ENCODE measurements at places on chromosomes 7 and 10.

DNA sequence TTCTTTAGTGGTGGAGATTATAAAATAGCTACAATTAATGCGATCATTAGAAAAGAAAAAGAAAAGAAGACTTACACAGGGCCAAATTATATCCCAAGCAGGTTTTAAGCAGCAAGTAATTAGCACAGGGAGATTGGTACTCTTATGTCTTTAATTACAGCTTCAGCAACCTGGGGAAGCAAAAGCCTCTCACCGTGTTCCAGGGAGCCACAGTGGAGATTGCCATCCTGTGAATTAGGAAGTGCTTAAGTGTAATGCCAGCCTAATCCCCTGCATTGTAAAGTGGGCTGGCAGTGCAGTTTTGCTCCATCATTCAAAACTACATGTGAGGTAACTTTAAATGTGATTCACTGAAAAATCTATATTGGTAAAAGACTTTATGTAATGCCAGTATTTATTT, 533.5 kb upstream of the COBL start:
- DNase-seq = peak; percentile 33

- no peak for DNase-seq
Observed at GRCh38 chr10:112960151-112960681, 10.2 kb downstream of the TCF7L2 start.

DNA sequence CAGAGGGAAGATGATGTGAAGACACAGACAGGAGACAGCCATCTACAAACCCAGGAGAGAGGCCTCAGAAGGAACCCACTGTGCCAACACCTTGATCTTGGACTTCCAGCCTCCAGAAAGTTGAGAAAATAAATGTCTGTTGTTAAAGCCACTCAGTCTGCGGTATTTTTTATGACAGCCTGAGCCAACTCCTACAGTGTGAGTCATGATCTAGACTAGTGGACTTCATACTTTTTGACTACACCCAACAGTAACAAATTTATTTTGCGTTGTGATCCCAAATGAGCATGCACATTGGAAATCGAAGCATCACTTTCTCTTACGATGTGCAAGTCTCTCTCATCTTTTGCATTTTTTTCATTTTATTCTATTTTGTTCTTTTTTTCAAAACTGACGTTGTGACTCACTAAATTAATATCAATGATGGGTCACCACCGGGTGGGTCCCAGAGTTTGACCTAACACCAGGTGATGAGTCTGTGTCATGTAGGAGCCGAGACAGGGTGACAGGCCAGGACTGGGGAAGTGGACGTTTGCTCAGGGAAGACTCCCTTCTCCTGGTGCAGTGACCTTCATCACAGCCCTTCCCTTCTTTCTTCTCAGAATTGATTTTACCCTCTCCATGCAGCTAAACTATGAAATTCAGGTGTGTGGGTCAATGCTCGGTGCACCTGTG, 28.9 kb downstream of the PHYH start:
- DNase-seq = no peak

DNA sequence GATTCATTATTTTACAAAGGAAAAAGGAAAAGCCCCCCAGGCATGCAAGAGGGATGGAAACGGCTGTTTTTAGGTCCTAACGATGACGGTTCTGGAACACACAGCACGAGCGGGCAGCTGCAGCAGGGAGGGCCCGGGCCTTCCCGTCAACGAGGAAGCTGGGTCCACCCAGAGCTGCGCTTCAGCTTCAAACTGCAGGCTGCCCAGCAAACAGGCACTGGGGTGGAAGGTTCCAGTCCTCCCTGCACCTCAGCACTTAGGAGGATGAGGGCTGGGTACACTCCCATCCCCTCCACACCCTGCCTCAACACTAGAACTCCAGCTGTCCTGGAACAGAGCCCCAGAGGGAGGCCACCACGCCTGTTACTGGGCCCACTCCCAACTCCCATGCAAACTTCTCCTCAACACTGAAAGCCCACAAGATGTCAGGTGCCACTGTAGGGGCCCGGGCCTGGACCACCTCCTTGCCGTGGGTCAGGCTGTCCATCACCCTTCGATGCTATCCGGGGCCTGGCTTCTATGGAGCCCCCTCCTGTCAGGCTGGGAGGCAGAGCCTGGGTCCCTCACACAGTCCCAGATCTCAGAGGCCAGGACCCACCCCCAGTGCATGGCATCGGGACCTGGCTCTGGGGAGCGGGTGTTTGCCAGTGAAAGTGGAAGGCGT, 33.0 kb downstream of the PAPOLB start:
- DNase-seq = no peak

DNA sequence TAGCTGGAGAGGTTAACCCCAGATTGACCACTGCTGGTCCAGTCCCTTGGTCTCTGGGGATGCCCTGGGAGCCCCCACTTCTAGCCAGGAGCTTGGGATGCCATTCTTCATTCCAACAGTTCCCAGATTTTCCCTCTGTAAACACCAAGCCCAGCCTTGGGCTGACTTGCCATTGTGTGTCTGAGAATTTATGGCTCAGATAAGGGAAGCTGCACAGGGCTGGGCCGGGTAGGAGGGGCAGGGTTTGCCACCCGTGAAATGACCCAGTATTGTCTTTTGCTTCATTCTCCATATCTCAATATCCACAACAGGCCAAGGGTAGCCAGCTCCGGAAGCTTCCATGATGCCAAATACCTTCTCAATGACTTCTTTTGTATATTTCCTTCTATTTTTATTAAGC, 32.1 kb downstream of the AFAP1L2 start:
- no peak for DNase-seq

DNA sequence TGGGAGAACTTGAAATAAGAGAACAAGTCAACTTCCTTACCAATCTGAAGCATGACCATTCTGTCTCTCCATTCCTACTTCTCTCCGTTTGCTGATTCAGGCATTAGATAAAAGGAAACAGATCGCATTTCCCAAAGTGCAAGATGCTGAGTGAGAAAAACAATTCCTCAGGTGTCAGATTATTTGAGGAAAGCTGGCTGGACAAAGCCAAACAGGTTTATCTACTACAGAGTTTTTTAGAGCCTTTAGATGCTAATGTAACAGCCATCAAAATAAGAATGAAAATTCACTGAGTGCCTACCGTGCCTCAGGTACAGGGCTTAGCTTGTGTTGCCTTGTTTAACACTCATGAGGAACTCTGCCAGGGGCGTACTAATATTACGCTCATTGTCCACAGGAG, 135.9 kb upstream of the MBL2 start:
- no peak for DNase-seq
